Esophagus squamous epithelium (tissue), 5 donors: ENCODE measurements at places on chromosomes 5 and 9. TPM values are rescaled to one million over a fixed set of nuclear protein-coding genes. Genes with fewer than 3 reads are reported as not detected.

GRCh38 chr5:96293966-96294883, 138.8 kb downstream of the PCSK1 start:
- no peak for DNase-seq

The CCIN gene
- total RNA-seq, result 0.13 TPM

The PIP5KL1 gene
- 3.1 TPM for total RNA-seq

- no peak for DNase-seq
Observed at GRCh38 chr5:39355324-39355723, 9.0 kb downstream of the C9 start.

GRCh38 chr5:159061179-159061796, 38.4 kb downstream of the EBF1 start:
- no peak for DNase-seq

The C5orf58 gene
- total RNA-seq, result not detected

DNA sequence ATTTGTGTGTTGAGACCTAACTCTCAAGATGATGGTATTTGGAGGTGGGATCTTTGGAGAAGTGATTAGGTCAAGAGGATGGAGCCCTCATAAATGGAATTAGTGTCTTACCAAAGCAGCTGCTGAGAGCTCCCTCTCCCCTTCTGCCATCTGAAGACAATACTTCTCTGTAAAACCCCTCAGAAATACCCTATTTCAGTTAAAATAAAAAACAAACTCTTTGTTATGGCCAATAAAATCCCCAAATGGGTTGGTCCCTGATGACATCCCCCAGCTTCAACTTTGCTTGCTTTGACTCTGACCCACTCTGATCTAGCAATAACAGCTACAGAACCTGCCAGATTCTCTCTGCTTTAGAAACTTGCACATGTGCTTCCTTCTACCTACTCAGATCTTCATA, 100.9 kb downstream of the SNCAIP start:
- no peak for DNase-seq

The NUTM2F gene
- total RNA-seq, result not detected

GRCh38 chr9:24846248-24846912, 300.7 kb upstream of the IZUMO3 start:
- DNase-seq, result no peak

DNA sequence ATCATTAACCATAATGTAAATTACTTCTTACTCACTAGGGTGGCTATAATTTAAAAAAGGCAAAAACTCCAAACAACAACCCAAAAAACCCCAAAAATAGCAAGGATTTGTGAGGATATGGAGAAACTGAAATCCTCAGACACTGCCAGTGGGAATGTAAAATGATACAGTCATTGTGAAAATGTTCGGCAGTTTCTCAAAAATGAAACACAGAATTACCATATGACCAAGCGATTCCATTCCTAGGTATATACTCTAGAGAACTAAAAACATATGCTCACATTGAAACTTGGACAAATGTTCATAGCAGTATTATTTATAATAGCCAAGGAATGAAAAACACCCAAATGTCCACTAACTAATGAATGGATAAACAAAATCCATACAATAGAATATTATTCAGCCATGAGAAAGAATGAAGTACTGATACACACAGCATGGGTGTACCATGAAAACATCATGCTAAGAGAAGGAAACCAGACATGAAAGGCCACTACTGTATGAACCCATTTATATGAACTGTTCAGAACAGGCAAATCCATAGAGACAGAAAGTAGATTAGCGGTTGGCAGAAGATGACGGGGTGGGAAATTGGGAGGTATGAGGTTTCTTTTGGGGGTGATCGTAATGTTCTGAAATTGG, 119.1 kb downstream of the MAPKAP1 start:
- no peak for DNase-seq

The RGS3 gene
- 16.3 TPM for total RNA-seq
